ENCODE measurements at places on chromosomes 5 and 9.

DNA sequence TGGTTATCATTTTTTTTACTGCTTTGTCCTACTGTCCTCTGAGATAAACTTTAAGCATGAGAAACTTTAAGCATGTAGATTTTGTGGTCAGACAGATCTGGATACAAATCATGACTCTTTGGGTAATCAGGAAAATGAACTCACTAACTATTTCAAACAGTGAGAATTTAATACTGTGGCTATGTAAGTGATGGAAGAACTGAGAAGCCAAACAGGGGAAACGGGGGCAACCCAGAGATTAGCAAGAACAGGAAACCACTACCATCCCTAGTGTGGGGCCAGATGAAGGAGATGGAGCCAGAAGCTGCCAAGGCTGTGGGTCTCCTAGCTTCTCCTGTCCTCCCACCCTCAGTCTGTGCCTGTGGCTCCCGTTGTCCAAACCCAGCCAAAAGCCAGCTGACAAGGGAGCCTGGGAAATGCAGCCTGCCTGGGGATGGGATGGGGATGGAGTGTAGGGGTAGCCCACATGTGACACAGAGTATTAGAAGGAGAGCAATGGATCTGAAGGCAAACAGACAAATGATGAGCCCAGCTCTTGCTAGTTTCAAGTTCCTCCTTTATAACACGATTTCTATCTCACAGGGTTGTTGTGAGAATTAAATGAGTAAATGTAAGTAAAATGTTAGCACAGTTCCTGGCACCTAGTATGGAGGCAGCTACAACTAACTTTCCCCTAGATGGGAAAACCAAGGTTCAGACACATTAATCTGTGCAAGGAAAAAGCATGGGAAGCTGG, 27.7 kb upstream of the CDC23 start:
- no peak for DNase-seq

DNA sequence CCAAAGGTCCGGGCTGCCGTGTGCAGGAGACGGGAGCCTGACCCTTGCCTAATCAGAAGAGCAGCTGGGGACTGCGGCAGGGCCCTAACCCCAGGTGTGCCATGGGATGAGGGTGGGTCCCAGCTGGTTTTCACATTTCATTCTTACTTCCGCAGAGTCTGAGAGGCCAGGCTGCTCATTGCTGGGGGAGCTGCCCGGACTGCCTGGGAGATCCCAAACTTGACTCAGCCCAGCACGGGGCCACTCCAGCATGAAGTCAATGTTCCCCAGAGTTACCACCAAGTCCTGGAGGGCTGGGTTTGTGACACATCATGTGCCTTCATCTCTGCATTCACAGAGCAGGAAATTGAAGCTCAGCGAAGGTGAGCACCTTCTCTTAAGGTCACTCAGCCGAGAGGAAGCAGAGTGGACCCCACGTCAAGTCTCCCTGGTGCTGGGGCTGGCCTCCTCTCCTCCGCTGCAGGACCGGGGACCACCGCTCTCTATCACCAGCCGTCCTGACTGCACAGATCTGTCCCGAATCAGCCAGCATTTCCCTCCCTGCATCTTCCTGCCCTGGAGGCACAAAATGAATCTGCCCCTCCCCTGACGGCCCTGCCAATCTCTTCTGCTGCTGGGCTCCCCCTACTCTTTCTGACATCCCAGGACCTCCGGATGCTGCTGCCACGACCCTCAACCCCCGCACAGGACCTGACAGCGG, 54.6 kb upstream of the PHYKPL start:
- DNase-seq, result no peak

- DNase-seq, result no peak
Measured at GRCh38 chr5:36723912-36724311, 117.5 kb downstream of the SLC1A3 start.

GRCh38 chr5:107618242-107618641, 52.5 kb downstream of the EFNA5 start:
- DNase-seq, result peak; percentile 51

DNA sequence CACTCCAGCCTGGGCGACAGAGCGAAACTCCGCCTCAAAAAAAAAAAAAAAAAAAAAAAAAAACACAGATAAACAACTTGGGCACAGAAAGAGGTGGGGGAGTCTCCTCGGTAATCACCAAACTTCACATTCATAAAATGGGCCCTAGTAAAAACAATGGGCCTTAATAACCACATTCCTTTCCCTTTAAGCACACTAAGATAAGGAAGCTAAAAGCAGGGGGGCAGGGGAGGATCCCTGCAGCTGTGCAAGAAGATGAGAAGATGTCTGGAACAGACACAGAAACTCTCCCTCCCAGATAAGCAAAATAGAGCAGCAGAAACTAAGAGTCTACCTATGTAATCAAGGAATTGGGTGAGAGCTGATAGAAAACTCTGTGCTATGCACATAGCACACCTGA, 111.2 kb upstream of the FAM174A start:
- peak; percentile 18 for DNase-seq

- peak; percentile 24 for DNase-seq
Measured at GRCh38 chr5:143110591-143110990, 292.9 kb downstream of the NR3C1 start.

DNA sequence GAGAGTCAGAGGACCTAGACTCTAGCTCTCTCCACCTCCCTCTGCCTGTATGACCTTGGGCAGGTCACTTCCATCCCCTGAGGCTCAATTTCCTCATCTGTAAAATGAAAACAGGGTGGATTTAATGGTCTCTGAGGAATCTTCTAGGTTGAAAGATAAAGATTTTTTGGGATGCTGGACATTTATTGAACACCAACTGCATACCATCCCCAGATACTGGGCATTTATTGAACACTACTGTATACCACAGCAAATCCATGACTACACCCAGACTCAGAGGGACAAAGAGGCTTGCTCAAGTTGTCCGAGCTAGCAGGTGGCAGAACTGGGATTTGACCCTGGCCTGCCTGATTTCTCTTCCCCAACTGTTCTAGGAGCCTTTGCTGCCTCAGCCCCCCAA, 25.0 kb upstream of the CPLX2 start:
- DNase-seq, result no peak

- no peak for DNase-seq
Measured at GRCh38 chr9:30301271-30301963, 2083.0 kb upstream of the ACO1 start.

- no peak for DNase-seq
Measured at GRCh38 chr5:67065237-67065636, 131.4 kb downstream of the CD180 start.

DNA sequence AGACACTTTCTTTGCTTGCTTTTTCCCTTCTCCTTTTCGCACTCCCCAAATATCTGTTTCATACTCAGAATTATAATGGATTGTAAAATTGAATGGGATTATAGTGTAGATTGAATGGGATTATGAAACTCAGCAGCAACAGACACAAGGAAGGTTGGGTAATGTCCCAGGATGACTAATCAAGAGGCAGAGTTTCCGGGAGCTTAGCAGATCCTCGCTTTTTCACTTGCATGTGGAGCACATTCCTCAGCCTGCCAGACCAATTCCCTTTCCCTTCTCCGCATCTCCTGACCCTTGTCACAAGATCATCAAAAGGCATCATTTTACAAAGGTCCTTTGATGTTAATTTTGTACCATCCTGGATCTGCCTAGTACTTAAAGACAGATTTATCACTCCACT, 55.1 kb upstream of the SLC1A1 start:
- peak; percentile 44 for DNase-seq

DNA sequence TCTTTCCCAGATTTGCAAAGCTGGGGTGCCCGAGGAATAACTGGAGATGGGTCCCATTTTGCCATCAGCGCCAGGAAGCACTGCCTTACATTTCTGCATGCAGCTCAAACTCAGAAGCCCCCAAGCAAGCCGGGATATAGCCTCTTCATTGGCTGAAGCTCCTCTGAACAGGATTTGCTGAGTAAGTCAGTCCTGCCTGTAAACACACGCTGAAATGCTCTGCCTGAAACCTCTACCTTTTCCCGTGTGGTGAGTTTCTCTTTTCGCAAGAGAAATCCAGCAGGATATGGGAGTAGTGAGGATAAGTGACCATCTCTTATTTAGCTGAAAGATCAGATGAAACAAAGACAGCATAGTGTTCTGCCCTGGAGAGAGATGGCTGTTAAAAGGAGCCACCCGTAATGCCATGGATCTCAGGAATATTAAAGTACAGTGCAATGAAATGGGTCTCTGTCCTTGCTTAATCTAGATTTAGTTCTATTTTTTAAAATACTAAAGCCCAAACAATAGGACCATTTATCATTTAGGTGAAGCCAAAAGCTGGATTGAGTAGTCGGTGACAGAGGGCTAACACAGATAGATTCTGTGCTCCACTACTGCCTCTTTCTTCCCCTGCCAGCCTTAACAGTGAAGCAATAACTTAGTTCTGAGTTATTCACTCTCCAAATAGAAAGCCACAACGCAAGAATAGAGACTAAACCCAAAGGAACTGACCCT, 177.5 kb upstream of the PPP2R2B start:
- no peak for DNase-seq

GRCh38 chr9:126499911-126500599, 113.7 kb upstream of the LMX1B start:
- DNase-seq, result no peak

- no peak for DNase-seq
Measured at GRCh38 chr5:149902177-149902576, 42.4 kb downstream of the PDE6A start.

GRCh38 chr9:7137571-7137970, 379.8 kb downstream of the KDM4C start:
- no peak for DNase-seq
